Heart left ventricle (tissue), 16 donors: ENCODE measurements at places on chromosomes 16 and 17. TPM values are rescaled to one million over a fixed set of nuclear protein-coding genes. Genes with fewer than 3 reads are reported as not detected.

The CCL14 gene
- total RNA-seq, result 2.7 TPM

The HSF5 gene
- 0.06 TPM for total RNA-seq

The CCL1 gene
- total RNA-seq, result not detected

The TBC1D3K gene
- total RNA-seq, result not detected

The CACNG1 gene
- total RNA-seq, result not detected

The PMP22 gene
- total RNA-seq, result 421 TPM

The TBX6 gene
- 0.53 TPM for total RNA-seq

The KRT27 gene
- not detected for total RNA-seq

The KLHL36 gene
- 85.8 TPM for total RNA-seq

The TMEM235 gene
- not detected for total RNA-seq

The FOXL1 gene
- 0.44 TPM for total RNA-seq

The RCVRN gene
- total RNA-seq, result 0.15 TPM

The IL21R gene
- total RNA-seq, result 0.38 TPM

The SMIM36 gene
- total RNA-seq, result not detected

The KCNJ18 gene
- not detected for total RNA-seq

The EIF4A3 gene
- 30.8 TPM for total RNA-seq

The CCL16 gene
- not detected for total RNA-seq

The RBL2 gene
- total RNA-seq, result 44.1 TPM

The SLC46A1 gene
- total RNA-seq, result 4.6 TPM

The MLST8 gene
- 23.5 TPM for total RNA-seq

The SLC35G3 gene
- total RNA-seq, result not detected

The DNAH9 gene
- total RNA-seq, result not detected
